ENCODE measurements at places on chromosomes 6 and 20. TPM values are rescaled to one million over a fixed set of nuclear protein-coding genes. Genes with fewer than 3 reads are reported as not detected.

Gene SYCP2L
- total RNA-seq: not detected

Gene PPIL6
- total RNA-seq: 0.57 TPM

Gene FOXS1
- 1.3 TPM for total RNA-seq

Gene GGTLC1
- total RNA-seq: not detected

Gene ALDH8A1
- 0.48 TPM for total RNA-seq

Gene HCRTR2
- not detected for total RNA-seq

Gene FAM83D
- 16.0 TPM for total RNA-seq

Gene DAAM2
- 0.10 TPM for total RNA-seq

Gene IL17A
- total RNA-seq: not detected

Gene GSTA2
- total RNA-seq: not detected

Gene TSHZ2
- 0.98 TPM for total RNA-seq

Gene TBPL1
- 27.5 TPM for total RNA-seq

Gene CRISP2
- not detected for total RNA-seq

Gene RRP36
- total RNA-seq: 110 TPM

Gene IGF2R
- 94.4 TPM for total RNA-seq

Gene PI16
- total RNA-seq: not detected
